ENCODE measurements at places on chromosomes 2 and 18.
A peak's percentile ranks its signal among the peaks of the same experiment; 100 is the strongest.

DNA sequence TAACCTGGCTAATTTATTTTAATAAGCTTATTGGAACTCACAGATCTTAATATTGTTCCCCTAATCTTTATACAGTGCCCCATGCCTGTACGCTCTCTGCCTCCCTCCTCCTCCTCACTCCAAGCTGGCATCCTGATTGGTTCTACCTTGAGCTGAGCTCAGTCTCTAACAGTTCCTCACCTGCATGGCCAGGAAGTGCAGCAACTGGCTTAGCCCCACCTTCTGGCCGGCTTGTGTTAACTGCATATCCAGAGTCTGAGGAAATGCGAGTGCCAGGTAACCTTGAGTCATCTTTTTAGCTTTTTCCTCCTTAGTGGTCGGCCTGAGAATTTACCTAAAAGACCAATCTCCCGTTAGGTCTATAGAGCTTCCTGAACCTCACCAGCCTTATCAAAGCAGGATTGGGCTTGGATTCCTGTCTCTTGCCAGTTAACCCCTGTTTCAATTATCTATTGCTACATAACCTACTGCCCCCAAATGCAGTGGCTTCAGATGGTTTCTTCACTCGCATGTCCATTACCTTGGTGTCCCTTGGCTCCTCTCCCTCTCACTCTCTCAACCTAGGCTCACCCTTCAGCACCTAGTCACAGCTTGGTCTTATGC, 89.5 kb upstream of the STK39 start:
- DNase-seq: no peak

- peak; percentile 78 for DNase-seq
Measured at GRCh38 chr2:101400048-101400447, 12.7 kb upstream of the CREG2 start.

DNA sequence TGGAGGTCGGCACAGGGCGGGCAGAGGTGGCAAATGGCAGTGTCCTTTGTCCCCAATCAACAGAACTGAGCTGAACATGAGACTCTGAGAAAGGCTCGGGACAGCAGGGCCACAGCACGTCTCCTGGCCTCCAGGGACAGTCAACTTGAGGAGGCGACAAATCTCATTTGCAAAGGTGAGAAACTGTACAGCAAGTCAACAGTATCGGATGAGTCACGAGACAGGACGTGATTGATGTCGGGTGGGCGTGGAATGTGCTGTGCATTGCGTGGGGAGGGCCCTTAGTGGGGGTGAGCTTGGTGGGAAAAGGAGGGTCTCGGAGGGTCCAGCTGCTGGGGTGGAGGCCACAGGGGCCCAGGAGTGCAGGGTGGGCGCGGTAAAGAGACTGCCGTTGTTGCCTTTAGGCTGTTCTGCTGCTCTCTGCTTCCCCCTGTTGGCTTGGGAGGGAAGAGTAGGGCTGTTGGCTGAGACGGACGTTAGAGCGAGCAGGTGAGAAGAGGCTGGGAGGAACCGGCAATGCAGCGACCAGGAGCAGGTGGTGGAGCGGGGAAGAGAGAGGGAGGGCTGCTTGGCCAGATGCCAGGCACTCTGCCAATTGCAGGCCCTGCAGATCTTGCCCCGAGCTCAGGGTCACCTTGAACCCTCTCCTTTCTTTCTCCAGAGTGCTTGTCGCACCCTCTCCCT, 164.3 kb downstream of the BCL2 start:
- peak; percentile 72 for DNase-seq

GRCh38 chr2:157194097-157194688, 63.3 kb upstream of the GALNT5 start:
- DNase-seq: peak; percentile 72

DNA sequence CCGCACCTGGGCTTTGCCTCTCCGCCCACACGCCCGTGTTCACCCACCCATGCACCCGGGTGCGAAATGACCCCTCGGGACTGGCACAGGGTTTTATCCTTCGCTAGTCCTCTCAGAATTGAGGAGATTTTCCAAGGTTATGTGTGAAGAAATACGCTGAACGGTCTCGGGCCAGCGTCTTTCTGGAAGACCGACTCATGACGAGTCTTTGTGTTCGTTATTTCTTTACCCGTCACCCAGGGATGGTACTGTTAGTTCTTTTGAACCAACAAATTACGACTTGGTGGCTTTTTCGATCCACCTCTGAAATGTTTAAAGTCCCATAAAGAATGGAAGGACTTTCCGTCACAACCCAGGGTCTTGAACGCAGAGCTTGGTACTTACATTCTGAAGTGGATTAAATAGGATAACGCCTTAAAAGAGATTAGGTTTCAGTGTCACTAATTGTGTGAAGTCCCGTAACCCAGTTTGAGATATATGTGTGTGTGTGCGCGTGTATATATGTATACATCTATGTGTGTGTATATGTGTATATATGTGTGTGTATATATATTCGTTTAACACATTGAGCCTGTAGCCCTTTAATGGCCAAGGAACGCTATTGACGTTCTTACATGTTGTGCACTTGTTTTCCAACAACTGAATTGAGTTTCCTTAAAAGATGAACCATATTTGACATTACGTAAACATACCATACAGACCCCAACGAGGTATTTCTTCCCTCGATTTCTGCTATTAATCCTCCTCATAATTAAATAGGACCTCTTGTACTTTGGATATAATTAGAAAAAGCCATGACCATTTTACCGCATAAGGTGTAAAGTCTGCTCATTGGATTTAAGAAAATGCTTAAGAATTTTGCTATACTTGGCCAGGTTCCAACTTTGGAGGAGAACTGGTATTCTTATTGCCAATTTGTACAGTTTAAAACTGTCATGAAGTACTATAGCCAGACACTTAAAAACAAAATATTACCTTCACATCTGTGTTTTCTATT, 889 bp downstream of the ZC3H15 start:
- DNase-seq: peak; percentile 18

DNA sequence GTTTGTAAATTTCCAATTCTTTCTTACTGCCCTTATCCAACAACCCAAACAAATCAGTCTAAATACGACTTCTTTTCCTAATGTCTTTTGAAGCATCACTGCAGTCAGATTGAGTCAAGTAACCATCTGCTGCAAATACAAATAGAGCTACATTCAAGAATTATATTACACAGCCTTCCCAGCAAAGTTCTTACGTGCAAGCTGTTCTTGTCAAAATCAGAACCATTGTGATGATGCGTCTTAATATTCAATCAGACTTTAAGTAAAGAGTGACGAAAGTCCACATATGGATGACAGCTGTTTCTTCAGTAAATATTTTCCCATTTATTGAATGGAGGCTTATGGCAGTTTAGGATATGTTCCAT, 943.8 kb downstream of the LRP1B start:
- DNase-seq: no peak

GRCh38 chr2:134290358-134290757, 36.5 kb downstream of the MGAT5 start:
- DNase-seq: no peak

DNA sequence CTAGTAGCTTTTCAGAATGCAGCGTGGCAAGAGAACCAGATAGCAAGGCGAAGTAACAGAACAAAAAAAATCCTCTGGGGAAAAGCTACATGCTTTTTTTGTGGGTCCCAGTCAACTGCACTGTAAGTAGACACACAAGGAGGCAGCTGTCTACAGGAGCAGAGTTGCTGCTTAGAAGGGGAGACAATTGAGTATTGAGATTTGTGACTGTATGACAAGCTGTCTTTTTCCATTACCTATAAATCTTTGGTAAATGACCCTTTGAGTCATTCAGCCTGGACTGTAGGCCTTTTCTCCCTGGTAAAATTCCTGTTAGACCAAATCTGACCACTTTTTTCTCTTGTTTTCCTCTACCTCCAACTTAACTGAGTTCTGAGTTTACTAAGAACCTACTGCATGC, 144.1 kb upstream of the FOSL2 start:
- no peak for DNase-seq

DNA sequence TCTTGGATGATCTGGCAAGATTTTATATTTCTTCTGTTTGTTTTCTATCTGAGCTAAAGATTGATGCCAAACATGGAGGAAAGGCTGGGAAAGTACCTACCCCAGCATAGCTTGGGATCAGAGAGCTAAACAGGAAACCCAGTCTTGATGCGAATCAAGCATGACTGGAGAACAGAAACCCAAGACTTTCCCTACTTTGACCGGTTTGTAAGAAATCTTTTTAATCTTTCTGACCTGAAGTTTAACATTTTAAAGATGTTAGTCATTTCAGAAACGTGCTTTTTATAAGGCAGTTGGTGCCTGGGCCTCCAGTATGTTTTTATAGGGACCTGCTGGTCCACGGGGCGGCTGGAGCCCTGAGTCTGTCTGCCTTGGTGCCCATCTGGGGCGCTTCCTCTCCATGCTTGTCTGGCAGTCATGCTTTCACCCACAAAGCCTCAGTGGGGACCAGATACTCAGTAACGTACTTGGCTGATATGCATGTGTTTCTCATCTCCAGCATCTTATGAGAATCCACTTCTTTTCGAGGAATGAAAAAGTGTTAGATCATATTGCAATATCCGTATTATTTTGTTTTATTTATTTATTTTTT, 266.5 kb downstream of the PTGR3 start:
- no peak for DNase-seq

DNA sequence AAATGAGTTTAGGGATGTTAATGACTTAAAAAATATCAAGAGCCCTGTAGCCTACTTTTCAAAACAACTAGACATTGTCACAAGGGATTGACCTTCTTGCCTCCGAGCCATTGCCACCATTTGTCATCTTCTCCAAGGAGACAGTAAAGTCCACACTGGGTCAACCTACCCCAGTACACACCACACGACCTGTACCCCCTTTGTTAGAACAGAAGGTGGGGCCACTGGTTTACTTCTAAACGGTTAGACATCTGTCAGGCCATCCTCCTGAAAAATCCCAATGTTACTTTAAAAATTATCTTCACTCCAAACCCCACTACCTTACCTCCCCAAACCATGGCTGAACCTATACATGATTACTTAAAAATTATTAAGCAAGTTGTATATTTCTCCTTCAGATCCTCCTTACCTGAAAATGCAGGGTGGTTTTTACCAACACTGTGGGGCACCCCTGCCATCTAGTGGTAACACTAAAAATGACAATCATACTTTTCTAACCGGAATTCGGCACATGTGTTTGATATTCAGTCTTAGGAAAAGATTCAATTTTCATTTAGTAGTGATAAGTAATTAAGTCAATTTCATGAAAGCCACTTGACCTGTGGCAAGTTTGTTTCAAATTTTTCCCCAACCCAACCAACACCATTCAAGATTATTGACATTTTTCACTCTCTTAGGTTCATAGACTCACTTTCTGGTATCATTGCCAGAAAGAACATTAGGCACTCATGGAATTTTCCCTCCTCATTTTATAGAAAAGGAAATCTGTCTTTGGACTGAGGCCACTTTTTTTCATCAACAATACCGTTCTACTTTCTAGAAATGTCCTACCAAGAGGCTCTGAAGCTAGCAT, 265.3 kb upstream of the PKDCC start:
- DNase-seq: peak; percentile 54

DNA sequence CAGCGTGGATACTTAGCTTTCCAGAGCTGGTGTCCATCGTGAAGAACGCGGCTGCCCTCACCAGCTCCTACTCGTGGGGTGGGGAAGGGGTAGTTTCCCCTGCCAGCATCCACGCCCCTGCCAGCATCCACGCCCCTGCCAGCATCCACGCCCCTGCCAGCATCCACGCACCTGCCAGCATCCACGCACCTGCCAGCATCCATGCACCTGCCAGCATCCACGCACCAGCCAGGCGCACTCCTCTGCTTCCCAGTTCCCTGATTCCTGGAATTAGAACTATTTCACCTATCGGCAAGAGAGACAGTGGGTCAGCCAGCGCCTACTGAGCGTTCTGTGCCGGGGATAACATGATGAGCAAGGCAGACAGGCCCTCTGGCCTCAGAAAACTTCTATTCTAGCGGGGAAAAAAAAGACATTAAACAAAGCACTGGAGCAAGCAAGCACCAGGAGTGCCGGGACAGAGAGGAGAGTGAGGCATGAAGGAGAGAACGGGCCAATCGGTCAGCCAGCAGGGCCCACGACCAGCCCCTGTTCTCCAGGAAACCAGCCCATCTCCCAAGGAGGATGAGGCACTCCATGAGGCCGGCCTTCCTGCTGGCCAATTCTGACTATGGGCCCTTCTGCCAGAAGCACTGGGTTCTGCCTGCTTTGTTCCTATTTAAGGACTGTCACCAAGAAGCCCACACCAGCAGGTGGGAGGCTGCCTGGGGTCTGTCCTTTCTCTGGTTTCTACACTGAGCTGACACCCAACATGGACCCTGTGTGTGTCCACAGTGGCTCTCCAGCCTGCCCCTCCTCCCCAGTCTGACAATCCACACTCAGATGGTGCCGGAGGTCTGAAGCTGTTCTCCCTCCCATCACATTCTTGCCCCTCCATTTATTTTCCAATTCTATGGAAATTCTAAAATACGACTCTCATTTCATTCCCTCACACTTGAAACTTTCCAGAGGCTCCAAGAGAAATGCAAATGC, 78.4 kb upstream of the SALL3 start:
- DNase-seq: no peak

GRCh38 chr2:27664154-27664574, 475 bp downstream of the SLC4A1AP start:
- peak; percentile 8 for DNase-seq

DNA sequence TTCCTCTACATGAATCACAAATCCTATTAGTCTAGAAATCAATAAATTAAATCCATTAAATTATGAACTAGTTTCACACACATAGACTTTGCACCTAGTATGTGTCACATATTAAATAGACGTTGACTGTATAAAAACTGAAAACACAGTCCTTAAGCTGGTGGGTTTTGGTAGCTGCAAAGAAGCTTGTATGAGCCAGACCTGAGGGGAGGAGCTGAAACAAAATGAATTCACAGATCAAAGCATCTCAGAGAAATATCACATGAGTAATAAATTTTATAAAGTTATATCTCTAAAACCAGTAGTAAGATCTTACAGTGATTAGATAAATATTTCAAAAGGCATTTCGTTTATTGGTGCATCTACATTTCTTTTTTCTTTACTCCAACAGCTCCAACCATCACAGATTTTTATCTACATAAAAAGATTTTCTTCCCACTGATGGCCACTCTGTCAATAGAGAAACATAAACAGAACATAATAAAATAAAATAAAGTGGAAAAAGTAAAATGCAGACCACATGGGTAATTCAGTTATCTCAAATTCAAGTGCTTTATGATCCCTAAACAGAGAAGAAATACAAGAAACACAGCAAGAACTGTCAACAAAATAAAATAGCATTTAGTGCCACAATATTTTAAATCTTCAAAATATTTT, 420.0 kb upstream of the CYRIA start:
- no peak for DNase-seq

DNA sequence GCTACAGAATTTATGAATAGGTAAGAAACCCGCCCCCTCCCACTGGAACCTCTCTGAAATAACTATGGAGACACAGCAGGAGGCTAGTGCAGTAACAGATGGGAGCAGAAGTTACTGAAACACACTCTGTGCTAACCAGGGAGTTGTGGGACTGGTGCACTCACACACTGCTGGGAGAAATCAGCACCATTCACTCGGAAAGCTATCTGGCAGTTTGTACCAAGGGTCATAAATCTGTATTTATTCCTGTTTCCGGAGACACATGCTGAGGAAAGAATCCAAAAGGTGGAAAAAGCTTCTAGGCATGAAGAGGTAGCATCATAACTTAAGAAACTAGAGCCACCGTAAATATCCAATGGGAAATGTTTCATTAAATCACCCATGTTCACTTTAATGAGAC, 39.9 kb downstream of the TGFA start:
- no peak for DNase-seq

Data from suppressor macrophage treated with lipopolysaccharide for 4 hours (primary cell).